ENCODE measurements at places on chromosomes 2 and 18. TPM values are rescaled to one million over a fixed set of nuclear protein-coding genes. Genes with fewer than 3 reads are reported as not detected.

Gene ANKRD62
- not detected for total RNA-seq

Gene COLEC12
- total RNA-seq, result not detected

Gene NT5C1B
- total RNA-seq, result not detected

Gene PKP4
- 52.9 TPM for total RNA-seq

Gene IL36A
- total RNA-seq, result not detected

Gene PAX8
- 2.8 TPM for total RNA-seq

Gene PROKR1
- total RNA-seq, result not detected

Gene ST6GAL2
- total RNA-seq, result not detected

Gene MC4R
- total RNA-seq, result not detected

Gene GLB1L
- total RNA-seq, result 2.1 TPM

Gene LAMA1
- total RNA-seq, result not detected

Gene HAT1
- 74.6 TPM for total RNA-seq

Gene MYL1
- total RNA-seq, result not detected

Gene MAP3K19
- total RNA-seq, result not detected

Gene FOXD4L1
- not detected for total RNA-seq

Gene RTP5
- not detected for total RNA-seq

Gene AQP4
- total RNA-seq, result not detected

Gene TMEM247
- total RNA-seq, result not detected
